Hepatocyte (in vitro differentiated cells): ENCODE measurements at places on chromosomes 4 and X. TPM values are rescaled to one million over a fixed set of nuclear protein-coding genes. Genes with fewer than 3 reads are reported as not detected.
A peak's percentile ranks its signal among the peaks of the same experiment; 100 is the strongest.

GRCh38 chr4:145019346-145019745 lies 78.7 kb downstream of the ANAPC10 start:
- DNase-seq: no peak

GRCh38 chr4:4855301-4856070 lies 4.0 kb upstream of the MSX1 start:
- no peak for DNase-seq

DNA sequence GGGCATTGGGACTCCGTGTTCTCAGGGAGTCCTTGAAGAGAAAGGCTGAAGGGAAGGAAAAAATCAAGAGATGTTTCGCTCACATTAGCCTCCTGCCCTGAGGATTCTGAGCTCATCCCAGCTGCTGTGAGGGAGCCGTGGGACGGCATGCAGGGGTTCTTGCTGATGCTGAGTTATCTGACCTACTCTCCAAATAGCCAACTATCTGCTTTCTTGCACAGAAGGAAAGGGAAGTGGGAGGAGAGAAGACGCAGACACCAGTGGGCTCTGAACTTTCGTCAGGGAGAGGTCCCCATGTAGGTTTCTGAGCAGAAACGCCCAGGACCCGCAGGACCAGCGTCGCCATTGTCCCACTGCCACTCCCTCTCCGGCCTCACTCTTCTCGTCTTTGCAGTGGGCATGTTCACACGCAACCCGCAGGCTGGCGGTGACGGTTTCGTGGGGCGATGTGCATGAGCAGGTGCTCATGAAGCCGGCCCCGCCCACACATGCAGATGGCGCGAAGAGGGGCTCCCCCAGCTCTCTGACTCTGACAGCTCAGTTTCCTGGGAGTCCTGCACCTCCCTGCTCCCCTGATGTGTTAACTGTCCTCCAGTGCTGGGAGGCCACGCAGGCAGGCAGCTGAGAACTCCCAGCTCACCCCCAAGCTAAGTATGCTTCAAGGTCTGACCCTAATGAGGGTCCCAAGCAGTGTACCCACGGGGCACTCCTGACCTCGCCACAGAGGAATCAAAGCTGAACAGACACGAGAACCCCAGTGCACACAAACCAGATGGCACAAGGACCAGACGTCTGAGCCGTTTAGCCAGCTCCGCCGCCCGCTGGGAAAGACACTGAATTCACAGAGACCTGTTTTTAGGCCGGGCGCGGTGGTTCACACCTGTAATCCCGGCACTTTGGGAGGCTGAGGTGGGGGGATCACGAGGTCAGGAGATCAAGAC lies 13.6 kb upstream of the ABLIM2 start:
- no peak for DNase-seq

DNA sequence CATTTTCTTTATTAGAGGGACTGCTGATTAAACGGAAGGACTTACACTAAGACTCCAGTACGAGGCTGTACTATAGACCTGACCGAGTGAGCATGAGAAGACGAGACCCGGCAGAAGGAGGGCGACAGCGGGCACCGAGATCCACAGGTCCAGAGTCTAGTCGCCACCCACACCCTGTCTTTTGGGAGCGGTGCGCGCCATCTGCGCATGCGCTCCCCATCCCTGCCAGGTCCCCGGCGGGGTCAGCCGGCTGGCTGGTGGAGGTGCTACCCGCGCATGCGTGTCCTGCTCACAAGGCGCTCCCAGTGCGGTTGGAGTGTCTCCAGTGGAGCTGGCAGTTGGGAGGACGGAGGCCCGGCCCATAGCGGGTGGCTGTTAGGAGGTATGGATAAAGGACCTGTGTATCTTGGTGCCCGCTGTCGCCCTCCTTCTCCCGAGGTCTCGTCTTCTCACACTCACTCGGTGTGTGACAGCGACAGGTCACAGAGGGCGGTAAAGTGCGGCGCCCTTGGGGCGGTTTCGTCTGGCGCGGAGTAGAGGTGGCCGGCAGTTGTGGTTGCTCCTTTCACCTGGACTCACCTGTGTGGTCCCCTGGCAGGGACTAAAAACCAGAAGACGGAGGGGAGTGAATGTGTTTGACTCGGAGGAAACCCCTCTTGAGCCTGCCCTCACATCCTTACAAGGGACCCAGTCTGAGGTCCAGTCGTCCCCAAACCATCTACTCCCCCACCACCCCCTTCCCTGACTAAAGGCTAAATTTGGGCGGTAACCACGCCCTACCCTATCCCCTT lies 7.6 kb upstream of the HSD17B10 start:
- peak; percentile 85 for DNase-seq

DNA sequence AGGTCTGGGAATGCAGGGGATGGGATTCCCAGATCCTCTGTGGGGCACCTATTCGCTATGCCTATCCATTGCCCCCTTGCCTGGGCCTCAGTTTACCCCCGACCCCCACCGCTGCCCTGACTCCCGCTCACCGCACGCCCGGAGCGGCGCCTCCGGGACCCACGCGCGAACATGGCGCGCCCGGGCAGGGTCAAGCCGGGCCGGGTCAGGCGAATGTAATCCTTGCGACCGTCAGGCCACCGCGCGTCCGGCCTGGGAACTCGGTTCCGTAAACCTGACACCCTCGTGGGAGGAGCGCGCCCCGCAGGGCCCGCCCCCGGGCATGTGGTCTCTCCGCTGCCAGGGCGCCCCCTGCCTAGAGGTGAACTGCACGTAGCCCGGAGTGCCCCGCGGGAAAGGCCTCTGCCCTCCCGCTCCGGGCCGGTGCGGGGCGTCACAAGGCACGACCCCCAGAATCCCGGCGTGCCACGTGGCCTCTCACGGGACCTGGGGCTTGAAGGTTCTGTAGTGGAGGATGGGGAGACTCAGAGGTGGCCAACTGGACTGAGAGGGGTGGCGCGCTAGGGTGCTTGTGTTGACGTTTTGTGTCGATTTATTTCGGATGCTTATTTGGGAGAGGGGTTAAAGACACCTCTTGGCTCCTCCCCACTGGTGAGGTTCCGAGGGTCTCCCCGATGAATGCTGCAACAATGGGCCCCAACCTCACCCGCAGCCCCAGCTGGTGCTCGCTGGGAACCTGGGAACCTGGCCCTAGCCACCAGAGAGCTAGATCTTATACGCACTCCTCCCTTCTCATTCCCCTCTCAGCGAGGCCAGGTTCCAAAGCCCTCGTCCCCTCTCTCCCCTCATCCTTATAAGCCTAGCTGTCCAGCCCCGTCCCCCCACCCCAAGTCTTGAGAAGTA lies at the start of gene PRICKLE3:
Gene PRICKLE3, minus strand, starts transcription at position 249 of the 903 bp plus-strand sequence. Its CDS starts 76 bp downstream, at position 173.
- peak; percentile 84 for DNase-seq

- no peak for DNase-seq
These were observed 222.5 kb downstream of the MGST2 start for GRCh38 chr4:139887962-139888735.

DNA sequence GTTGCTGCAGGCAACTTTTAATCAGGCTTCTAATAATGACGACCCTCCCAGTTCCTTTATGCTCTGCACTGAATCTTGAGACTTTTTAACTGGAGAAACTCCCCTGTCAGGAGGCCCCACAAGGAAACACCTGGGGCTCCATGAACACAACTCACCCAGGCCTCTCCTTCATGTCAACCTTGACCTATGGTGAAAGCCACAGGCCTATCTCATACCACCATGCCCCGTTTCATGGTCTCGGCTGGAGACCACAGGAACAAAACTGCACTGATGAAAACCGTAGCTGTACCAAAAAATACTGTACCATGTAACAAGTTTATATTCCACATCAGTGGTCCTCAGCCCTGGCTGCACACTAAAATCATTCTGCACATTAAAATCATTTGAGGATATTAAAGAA lies 57.0 kb downstream of the ZNF827 start:
- DNase-seq: no peak

GRCh38 chr4:15689540-15689939 lies 7.9 kb downstream of the FAM200B start:
- DNase-seq: no peak

The ZNF157 gene
- total RNA-seq: 0.08 and 0.33 TPM in 2 replicates

The FGA gene
- 1,189 and 1,239 TPM in 2 replicates for total RNA-seq

GRCh38 chr4:115514675-115515074 lies 401.3 kb upstream of the NDST4 start:
- no peak for DNase-seq

GRCh38 chr4:175386776-175387507 lies 425.1 kb downstream of the GPM6A start:
- DNase-seq: peak; percentile 11
